Naive B cell (primary cell): ENCODE measurements at places on chromosomes 6 and 20.
A peak's percentile ranks its signal among the peaks of the same experiment; 100 is the strongest.

DNA sequence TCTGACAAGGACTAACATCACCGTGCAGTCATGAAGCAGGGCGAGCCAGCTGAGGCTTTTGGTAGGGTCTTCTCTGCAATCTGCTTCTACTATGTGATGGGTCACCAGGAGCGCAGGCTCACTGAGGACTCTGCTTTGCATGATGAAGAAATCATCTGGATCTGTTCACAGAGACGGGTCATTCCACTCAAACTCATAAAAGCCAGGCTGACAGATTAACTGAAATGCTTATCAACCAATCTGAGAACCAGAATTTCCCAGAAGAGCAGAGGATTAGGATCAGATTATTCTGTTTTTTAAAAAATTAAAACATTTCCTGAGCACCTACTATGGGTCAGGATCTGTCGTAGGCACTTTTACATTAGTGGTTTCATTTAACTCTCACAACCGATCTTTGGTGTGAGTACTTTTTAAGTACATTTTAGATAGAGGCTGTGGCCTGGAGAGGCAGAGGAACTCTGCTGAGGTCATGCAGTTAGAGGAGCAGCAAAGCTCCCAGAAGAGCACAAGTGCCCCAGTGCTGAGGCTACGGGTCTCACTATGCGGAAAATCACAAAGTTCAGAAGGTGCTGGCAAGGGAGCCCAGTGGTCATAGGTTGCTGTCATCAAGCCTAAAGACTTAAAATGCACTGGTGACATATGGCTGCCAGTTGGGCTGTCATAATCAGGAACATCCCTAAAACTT lies 109.1 kb downstream of the BACH2 start:
- DNase-seq, result no peak

DNA sequence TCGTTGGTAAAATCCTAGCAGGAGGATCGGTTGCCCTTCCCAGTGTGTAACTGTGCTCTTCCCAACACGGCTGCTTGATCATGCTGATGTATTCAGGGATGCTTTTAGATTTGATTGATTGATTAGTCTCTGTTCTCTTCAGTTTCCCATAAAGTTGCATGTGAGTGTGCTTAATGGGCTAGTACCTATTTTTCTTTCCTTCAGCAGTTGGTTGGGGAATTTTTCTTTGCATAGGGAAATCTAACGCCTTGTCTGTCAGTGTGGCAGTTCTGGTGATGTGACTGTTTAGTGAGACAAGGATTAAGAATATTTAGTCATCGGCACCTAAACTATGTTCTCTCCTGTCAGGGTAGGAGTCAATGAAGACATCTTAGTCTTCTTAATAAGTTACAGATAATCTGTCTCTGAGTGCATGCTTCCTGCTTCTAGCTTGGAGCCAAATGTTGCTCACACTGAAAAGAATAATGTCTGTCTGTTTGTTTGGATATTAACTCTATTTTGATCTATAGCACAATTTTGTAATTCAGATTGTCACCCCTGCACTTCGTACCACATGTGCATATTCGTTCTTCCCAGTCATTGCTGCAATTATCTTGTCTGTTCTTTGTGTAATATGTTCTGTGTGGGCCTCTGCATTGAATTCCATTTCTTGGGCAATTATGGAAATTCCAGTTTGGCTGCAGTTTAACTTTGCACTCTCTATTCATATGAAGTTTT lies 169.9 kb downstream of the EDN1 start:
- no peak for DNase-seq

- DNase-seq, result peak; percentile 61
Measured at GRCh38 chr6:33126101-33126714, 50.4 kb downstream of the HLA-DPB1 start.

DNA sequence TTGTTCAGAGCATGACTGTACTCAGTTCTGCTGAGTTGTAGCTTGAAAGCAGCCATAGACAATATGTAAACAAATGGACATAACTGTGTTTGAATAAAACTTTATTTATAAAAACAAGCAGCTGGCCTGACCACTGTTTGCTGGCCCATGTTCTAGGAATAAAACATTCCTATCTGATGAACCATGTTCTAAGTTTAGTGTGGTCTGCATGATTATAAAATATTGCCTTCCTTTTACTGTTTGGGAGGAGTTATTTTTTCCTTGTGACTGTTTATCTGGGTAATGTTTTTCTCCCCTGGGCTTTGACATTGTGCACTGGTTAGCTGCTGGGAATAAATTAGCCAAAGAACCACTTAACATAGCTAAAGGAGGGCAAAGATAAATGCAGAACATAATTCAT lies 55.1 kb downstream of the CDS2 start:
- no peak for DNase-seq

- DNase-seq, result no peak
Measured at GRCh38 chr20:58883241-58883691, 30.8 kb downstream of the GNAS start.

- no peak for DNase-seq
Measured at GRCh38 chr20:33522256-33522820, 32.4 kb downstream of the CBFA2T2 start.

- DNase-seq, result no peak
Measured at GRCh38 chr6:16370943-16371342, 132.6 kb downstream of the GMPR start.

DNA sequence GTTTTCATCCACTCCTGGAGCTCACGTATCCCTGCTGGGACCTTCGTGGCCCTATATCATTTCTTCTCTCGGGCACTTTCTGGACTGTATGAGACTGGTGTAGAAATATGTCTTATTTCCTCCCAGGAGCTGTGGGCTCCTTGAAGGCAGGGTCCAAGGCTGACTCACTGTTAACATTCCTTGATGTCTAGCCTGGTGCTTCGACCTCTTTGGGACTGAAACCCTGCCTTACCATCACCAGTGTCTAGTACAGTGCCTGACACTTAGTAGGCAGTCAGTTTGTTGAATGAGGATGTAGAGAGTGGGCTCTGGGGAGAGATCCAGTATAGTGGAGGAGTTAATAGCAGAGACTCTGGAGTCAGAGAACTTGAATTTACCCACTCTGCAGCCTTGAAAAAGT lies 23.6 kb downstream of the POFUT1 start:
- DNase-seq, result no peak

DNA sequence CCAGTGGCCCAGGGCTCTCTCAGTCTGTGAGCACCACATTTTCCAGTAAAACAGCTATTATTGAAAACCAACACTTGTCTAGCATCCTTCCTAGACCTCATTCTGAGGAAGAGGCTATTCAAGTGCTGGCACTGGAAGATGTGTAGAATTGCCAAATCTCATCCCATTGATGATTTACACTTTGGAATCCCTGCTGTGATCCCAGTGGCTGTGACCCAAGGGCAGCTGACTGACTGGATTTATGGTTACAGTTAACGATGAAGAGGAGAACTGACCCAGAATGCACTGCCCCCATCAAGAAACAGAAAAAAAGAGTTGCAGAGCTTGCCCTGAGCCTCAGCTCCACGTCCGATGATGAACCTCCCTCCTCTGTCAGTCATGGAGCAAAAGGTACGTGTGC lies 2.4 kb downstream of the CMTR1 start:
- no peak for DNase-seq

GRCh38 chr6:156820089-156820798 lies 43.1 kb downstream of the ARID1B start:
- DNase-seq, result no peak

DNA sequence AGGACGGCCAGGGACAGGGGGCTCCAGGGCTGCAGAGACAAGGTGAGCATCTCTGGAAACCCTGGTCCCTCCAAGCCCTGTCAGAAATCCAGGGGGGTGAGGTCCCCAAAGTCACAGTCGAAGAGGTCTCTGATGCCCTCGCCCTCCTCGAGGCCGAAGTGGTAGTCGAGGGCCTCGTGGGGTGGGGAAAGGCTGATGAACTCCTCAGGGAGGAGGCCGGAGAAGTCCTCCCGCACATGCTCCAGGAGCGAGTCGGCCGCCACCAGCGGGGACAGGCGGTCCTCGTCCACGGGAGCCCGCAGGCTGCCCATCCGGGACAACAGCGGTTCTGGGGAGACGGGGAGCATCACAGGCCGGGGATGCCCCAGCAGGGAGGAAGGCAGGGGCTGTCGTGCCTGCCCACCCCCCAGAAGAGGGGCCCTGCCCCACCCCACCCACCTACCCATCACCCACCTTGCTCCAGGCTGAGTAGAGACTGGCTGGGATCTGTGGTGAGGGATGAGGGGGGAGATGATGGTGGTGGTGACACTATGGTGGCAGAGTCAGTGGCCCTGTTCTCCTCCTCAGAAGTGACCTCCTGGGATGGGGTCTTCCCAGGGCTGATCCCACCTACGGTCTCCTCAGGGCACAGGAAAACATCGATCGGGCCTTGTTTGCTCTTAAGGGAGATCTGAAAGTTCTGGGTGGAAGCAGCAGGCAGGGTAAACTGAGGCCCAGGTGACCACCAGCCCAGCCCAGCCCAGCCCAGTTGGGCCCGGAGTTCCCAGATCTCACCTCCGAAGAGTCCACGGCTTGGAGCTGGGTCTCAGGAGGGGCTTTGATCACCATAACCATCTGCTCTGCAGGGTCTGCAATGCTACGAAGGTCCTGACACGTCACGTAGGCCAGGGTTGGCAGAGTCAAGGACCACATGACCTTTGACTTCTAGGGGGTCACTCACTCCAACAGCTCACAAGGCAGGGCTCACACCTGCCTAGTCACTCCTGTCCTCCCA lies 2.7 kb upstream of the NECAB3 start:
- no peak for DNase-seq

- no peak for DNase-seq
Measured at GRCh38 chr20:54084727-54085388, 14.5 kb upstream of the BCAS1 start.

- no peak for DNase-seq
Measured at GRCh38 chr20:1491281-1491840, at the start of gene SIRPB2. Gene SIRPB2 (minus strand): TSS chr20:1491420. CDS start chr20:1491359, 61 bp downstream.

DNA sequence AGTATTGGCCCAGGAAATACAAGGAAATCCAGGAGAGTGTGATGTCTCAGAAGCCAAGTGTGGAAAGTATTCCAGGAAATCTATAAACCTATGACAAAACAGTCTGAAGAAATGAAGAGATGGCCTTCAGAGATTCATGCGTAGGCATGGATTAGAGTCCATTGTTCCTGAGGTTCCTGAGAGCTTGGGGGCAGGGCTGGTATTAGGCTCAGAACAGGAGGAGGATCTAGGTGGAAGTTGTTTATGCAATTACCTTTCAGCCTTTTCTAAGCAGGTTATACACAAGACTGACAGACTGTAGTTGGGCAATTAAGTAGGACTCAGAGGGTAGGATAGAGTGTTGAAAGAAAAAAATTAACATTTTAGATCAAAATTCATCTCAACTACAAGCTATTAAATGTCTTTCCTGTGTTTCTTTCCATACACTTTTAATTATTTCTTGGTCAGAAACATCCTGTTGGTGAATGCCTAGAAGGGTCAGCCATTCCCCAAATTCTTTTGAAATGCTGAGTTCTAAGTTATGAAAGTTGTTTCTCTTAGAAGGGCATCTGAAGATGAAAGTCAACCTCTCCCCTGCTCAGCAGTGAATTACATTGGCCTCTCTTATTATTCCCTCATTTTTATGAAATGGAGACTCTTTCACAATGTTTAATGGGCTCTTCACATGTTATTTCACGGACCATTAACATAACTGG lies 201.2 kb upstream of the MYLIP start:
- no peak for DNase-seq

GRCh38 chr20:10105046-10105445 lies 70.3 kb downstream of the ANKEF1 start:
- DNase-seq, result no peak

DNA sequence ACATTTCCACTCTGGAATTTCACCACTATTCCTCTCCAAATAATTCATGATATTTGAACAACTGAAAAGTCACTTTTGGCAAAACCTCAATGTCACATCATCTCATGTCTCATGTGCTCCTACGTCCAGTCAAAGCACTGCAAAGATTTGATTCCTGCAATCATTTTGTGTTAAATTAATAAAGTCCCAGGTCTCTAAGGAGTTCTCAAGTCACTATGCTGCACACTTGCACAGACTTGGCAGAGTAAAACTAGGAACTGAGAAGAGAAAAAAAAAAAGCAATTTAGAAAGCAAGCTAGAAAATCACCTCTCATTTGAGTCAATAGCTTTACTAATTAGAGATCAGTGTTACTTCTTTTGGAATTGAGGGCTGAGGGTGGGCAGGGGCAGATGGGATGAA lies 11.2 kb downstream of the TBX18 start:
- DNase-seq, result no peak

DNA sequence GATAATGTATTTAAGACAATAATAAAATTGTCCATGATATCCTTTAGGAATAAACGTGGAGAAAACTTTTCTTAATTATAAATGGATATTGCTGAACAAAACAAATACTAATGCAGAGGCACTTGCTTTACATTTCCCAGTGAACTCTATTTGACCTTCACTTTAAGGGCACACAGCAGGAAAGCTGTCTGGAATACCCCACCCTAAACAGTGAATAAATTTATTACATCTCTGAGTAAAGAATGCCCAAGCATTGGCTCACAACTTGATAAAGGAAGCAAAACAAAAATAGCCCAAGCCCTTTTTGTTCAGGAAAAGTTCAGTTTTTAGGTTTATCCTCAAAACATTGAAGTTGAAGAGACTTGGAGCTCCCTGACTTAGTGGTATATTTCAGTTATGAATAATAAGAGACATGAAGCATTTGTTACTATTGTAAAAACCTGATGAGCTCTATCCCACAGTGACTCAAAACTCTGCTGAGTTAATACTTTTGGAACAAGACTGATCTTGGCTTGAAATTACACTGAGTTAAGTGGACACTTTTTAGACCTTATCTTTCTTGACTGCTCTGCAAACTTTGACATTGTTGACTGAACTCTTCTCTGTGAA lies 353.9 kb downstream of the BCKDHB start:
- no peak for DNase-seq

GRCh38 chr6:134517145-134517658 lies 199.3 kb upstream of the SGK1 start:
- no peak for DNase-seq

- DNase-seq, result no peak
Measured at GRCh38 chr6:122676146-122676545, 65.9 kb downstream of the PKIB start.

- no peak for DNase-seq
Measured at GRCh38 chr20:2879146-2879545, 5.9 kb downstream of the PTPRA start.

DNA sequence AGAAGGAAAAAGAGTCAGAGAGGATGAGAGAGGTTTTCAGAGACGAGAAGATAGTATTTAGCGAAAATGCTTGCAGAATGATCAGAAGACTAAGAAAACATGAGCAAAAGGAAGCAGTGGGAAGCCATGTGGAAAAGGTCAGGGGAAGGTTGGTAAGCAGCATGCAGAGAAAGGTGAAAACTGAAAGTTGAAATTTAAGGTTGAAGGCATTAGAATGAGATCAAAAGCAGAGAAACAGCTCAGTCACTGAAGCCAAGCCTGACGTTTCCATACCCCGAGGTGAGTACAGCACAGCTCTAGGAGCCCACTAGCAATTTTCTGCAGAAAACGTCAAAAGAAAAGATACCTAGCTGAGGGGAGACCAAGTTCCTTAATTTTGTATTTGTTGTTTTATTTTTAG lies 19.1 kb upstream of the TFB1M start:
- DNase-seq, result no peak

GRCh38 chr6:101912311-101912710 lies 518.8 kb downstream of the GRIK2 start:
- DNase-seq, result no peak
